ENCODE measurements at places on chromosomes 2 and 18.

DNA sequence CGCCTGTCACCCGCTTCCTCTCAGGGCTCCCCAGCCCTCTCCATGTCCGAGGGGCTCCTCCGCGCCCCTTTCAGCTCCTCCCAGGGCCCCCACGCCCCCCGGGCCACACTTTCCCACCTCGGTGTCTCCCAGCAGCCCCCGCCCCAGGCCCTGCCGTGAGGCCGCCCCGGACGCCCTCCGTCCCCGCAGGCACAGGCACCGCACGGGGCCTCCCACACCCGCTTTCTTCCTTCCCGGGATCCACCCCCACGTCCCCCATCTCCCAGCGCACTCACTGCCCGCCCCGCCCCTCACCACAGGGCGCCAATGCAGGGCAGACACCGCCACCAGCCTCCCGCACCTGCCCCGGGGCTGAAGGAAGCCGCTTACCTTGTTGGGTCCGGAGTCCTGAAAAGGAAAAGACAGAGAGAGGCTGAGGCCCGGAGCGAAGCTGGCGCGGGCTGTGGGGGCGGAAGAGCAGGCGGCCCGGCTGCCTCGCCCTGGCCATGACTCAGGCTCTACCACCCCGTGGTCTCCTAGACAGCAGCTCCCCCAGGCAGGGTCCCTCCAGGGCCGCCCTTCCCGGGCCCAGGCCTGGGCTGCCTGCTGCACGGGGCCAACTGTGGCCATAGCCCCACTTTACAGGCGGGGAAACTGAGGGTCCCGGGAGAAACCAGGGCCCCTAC lies 37.7 kb downstream of the KIF1A start:
- no peak for DNase-seq

- no peak for DNase-seq
These were observed 68.9 kb downstream of the ZNF521 start for GRCh38 chr18:25282896-25283703.

GRCh38 chr2:70304498-70304897 lies 2.6 kb upstream of the FAM136A start:
- DNase-seq = no peak

DNA sequence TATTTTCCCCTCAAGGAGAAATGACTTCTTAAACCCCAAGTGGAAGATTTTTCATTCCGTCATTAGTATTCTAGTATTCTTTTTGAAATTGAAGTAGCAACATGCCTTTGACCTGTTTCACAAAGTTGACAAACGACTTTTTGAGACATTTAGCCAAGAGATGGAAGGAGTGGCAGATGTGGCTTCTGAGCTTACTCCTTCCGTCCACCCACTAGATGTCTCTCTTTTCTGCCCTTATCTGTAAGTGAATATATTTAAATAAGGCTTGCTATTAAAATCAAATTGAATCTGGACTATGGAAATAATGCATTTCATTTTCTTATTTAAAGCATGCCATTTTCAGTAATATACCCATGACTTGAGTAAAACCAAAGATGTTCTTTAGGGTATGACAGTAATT lies 74.1 kb downstream of the ACTR3 start:
- no peak for DNase-seq

DNA sequence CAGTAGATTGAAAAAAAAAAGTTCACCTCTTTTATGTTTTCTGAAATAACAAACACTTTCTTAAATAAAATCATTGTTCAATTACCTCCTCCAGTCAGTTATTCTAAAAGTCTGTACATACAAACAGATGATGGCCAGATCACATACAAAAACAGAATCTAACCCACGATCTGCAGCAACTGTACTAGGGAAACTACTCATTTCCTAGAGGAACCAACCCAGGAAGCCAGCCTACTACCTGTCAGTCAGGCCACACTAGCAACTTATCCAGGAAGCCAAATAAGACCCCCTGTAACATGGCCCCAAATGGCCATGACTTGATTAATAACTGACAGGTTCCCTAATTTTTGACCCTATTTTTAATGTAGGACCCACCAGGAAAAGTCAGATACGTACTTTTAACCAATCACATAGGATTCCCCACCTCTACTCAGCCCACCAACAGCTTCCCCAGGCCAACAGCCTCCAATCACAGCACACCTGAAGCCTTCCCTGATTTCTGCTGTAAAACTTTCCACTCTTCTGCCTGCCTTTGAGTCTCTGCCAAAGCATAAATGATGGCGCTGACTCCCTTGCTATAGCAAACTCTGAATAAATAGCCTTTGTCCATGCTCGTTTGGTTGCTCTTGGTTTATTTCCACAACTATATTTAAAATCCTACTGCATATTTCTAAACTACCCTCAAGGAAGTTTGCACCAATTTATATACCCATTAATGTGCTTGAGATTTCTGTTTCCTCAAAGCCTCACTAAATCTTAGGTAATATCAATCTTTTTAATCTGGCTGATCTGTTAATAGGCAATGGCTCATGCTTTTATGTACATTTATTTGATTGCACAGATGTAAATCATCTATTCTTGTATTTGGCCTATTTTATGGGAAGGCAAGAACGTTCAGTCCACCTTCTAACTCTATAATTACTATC lies 486.4 kb downstream of the FBXO15 start:
- DNase-seq = no peak

DNA sequence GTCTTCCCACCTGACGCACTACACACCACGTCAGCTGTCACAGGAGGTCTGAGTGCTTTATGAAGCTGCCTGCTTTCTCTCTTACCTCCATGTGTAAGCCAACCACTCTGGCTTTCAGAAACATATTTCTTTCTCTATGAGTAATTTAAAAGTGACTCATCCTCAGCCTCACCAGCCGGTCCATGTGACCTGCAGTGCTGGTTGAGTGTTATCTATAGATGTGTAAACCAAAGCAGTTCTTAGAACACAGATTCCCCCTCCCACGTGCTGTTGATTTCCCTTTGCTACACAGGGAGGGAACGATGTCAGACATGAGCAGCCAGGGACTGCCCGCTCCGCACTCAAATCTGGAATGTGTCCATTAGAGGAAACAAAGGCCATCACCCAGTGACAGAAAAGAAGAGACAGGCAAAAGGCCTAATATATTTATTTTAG lies 157.8 kb downstream of the BCL2 start:
- peak; percentile 64 for DNase-seq

GRCh38 chr2:98390571-98391476 lies 44.6 kb downstream of the CNGA3 start:
- no peak for DNase-seq
